NT2/D1 (cell line): ENCODE measurements at places on chromosomes 2 and 18.

DNA sequence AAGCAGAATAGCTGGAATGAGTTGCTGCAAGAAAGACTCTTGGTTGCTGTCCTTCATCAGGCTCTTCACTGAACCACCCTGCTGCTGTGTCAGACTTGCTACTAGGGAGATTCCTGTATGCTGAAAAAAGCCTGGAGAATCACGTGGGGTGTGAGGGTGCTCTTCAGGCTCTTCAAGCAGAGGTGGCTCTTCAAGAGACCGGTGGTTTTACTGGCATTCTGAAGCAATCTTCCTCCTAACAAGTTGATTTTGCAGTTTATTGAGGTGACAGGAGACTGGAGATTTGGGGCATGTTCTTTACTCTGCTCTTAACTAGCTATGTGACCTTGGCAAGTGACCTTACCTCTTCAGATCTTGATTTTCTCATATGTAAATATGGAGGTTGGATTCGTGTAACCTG lies 14.1 kb downstream of the TMEM178A start:
- no peak for DNase-seq

GRCh38 chr2:8475349-8476031 lies 206.4 kb upstream of the ID2 start:
- DNase-seq = no peak

DNA sequence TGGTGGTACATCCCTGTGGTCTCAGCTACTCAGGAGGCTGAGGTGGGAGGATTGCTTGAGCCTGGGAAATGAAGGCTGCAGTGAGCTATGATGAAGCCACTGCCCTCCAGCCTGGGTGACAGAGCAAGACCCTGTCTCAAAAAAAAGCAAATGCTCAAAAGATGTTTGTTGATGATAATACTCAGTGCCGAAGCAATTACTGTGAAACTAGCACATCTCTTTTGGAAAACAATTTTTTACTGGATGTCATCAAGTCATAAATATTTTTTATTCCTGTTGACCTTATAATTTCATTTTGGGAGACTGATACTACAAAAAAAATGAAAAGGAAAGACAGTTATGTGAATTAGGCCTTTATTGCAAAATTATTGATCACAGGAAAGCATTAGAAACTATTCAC lies 34.5 kb upstream of the FHOD3 start:
- DNase-seq = no peak

GRCh38 chr2:180699657-180700361 lies 280.6 kb upstream of the UBE2E3 start:
- DNase-seq = no peak

- no peak for DNase-seq
Measured at GRCh38 chr18:80088823-80089222, 20.2 kb upstream of the ADNP2 start.

- no peak for DNase-seq
Measured at GRCh38 chr2:165927353-165927752, 26.2 kb downstream of the TTC21B start.

GRCh38 chr2:19902216-19902740 lies 495 bp upstream of the TTC32 start:
- DNase-seq = no peak
